ENCODE measurements at places on chromosomes 2 and 18.
A peak's percentile ranks its signal among the peaks of the same experiment; 100 is the strongest.

DNA sequence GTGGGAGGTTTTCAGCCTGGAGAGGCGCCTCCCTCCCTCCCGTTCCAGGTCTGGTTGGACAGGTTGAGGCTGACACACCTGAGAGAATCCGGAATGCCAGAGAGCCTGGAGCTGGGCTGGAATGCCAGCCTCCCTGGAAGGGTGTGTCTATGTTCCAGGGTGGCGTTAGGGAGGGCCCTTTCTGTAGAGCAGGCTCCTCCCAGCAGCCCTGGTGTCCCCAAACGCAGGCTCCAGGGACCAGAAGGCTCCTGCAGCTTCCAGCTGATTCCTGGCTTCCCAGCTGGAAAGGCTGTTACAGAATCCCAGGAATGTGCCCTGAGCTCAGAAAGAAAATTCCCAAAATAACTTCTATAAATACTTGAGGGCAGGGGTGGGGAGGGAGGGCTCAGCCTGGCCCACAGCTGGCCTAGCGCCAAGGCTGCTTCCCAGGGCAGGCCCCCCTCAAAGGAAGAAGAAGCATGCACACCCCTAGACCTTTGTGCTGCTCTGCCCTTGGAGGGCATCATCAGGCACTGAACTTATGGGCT is 85.4 kb downstream of the STPG4 start:
- DNase-seq, result peak; percentile 80

- DNase-seq, result peak; percentile 87
Measured at GRCh38 chr2:197028230-197028629, 101.7 kb upstream of the PGAP1 start.

GRCh38 chr2:105775809-105776559 is 31.3 kb downstream of the NCK2 start:
- DNase-seq, result no peak

GRCh38 chr18:45059695-45060094 is 379.0 kb downstream of the SETBP1 start:
- peak; percentile 92 for DNase-seq

DNA sequence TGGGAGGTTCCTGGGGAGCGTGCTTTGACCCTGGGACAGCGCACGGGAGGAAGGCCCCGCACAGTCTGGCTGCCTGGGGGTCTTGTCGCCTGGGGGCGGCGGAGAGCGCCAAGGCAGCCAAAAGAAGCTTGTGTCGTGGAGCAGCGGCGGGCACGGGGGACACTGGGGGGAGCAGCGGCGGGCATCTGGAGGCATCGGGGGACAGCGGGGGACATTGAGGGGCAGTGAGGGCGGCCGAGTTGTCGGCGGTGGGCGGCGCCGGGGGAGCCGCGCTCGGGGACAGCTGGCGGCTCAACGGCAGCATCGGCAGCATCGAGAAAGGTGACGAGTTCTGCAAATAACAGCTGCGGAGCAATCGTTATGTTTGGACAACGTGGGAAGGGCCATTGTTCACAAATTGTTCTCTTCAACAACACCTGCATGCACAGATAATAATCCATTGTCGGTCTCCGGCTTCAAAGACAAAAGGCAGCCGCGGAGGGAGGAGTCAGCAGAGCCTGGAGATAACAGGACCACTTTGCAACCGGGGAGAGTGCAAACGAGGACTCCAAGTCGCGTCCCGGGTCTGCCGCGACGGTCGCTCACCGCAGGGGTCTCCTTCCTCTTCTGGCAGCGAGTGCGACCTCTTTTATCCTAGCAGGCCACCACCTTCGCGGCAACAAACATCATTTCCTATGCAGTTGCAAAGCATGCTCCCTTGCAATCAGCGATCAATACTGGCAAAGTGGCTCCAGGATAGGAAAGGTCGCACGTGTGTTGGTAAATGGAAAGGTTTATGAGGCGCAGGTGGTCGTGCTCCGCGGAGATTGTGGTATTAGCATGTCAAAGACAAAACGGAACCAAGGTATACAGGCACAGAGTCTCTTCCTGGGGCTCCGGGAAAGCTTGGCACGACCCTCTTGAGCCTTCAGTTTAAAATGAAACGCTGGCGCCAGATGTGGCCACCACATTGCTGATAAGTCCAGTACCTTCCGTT is 132.3 kb upstream of the DLX2 start:
- DNase-seq, result no peak

GRCh38 chr2:11835403-11835802 is 89.0 kb downstream of the LPIN1 start:
- DNase-seq, result no peak

DNA sequence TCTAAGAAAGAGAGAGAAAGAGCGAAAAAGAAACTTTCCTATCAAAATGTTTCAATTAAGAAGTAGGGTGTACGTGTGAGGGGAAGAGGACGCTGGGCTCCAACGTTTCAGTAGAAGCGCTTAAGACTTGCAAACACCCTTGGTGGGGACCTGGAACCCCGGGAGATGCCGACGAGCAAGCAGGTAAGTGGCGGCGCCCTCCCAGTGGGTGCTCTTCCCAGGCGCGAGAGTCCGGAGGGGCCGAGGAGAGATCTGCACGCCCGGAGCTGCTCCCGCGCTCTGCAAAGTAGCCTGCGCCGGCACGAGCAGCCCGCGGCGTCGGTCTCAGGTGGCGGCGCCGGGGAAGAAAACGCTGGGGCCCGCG is 678 bp upstream of the OTX1 start:
- peak; percentile 59 for DNase-seq

DNA sequence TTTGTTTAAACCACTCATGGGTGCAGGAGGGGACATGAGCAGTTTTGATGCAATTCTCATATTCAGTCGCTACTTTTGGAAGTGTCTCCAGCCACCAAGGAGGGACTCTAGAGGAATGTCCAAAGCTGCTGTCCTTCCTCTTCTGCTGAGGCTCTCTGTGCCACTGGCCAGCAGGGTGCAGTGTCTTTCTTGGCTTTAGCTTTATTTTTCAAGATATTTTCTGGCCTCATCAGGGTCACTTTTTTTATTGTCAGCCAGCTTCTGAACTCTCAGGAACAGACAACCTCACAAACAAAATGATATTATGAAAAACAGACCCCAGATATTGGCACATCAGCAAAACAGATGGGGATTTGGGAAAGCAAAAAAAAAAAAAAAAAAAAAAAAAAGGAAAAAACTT is 289.3 kb upstream of the ZSWIM2 start:
- DNase-seq, result peak; percentile 14

GRCh38 chr2:222736301-222736700 is 64.8 kb downstream of the MOGAT1 start:
- no peak for DNase-seq

GRCh38 chr18:36187193-36187825 is at the start of gene MOCOS:
Gene MOCOS, plus strand, starts transcription at chr18:36187497. Its CDS starts 43 bp downstream, at chr18:36187540.
- DNase-seq, result peak; percentile 77

- no peak for DNase-seq
Measured at GRCh38 chr18:49067071-49067470, 116.3 kb upstream of the SMAD7 start.

Measured in M059J (cell line).